Astrocyte (in vitro differentiated cells and primary cell): ENCODE measurements at places on chromosomes 12 and 14.

GRCh38 chr14:72352012-72352411 is 419.8 kb downstream of the RGS6 start:
- DNase-seq, result no peak

GRCh38 chr12:121227294-121227693 is 17.4 kb downstream of the P2RX4 start:
- DNase-seq, result no peak

GRCh38 chr14:67400434-67400833 is 11.5 kb downstream of the PLEK2 start:
- DNase-seq, result no peak

GRCh38 chr14:86087377-86087776 is 557.4 kb downstream of the FLRT2 start:
- DNase-seq, result no peak

GRCh38 chr14:89654998-89655397 is 238.0 kb upstream of the FOXN3 start:
- DNase-seq, result peak; percentile 14

GRCh38 chr14:65228436-65228835 is 126.1 kb upstream of the MAX start:
- no peak for DNase-seq

GRCh38 chr12:52063981-52064649 is 5.7 kb upstream of the ATG101 start:
- DNase-seq, result peak; percentile 84

DNA sequence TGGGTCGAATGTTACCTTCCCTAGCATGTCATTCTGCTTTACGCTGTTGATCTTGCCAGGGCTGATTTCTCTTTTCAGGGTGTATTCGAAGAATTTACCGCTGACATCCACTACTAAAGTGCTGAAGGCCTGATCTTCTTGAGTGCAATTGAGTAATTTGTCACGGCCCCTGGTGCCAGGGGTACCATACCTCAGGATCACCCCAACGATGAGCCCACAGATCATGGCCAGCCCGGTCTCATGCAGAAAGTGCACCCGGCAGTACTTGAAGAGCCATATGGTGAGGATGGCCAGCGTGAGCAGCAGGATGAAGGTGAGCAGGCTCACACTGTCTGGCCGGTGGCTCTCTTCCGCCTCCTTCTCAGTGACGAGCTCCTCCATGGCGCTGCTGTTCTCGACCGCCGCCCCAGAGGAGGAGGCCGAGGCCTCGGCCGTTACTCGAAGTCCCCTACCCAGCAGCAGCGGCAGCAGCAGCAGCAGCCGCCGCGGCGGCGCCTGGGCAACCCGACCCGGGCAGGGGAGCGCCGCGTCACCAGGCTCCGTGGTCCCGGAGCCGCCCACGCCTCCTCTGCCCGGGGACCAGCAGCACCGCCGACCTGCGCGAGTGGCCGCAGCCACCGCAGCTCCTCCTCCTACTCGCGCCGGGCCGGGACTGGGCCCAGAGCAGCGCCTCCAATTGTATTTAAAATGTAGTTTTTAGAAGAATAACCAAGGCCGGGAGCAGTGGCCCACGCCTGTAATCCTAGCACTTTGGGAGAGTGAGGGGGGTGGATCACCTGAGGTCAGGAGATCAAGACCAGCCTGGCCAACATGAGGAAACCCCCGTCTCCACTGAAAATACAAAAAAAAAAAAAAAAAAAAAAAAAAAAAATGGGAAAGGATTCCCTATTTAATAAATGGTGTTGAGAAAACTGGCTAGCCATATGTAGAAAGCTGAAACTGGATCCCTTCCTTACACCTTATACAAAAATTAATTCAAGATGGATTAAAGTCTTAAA is 58.5 kb upstream of the TMPO start:
- peak; percentile 59 for DNase-seq

DNA sequence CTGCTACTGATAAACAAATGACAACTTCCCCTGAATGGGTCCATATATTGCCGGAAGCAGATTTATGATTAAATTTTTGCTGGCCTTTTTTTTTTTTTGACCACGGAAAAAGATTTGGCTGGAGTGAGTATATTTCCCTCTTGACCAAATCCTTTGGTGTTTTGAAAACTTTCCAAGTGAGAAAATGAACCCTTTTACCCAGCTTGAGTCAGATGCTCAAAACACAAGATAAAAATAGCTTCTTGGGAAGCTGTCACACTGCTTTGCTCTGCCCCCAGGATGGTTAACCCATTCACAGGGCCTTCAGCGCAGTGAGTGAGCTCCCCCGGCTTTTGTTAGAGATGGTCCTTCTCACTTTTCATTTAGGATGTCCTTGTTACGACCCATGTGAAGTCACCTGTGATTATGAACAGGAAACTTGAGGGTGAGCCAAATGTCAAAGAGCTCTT is 224.3 kb downstream of the PELI2 start:
- DNase-seq, result peak; percentile 80

- DNase-seq, result no peak
These were observed 18.0 kb upstream of the TCP11L2 start for GRCh38 chr12:106284358-106285105.

DNA sequence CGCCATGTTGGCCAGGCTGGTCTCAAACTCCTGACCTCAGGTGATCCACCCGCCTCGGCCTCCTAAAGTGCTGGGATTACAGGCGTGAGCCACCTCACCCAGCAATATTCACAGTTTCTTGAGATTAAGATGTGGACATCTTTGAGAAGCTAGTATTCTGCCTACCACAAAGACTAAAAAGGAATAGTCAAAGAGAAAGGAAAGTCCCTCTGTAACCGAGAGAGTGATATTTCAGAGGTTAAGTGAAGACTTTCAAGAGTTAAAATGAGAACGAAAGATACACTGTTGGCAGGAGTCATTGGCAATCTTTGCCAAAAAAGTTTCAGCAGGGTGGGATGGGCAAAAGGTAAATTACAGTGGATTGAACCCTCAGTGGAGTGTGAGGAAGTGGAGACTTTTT is 15.6 kb downstream of the DGKA start:
- DNase-seq, result no peak

GRCh38 chr12:110108309-110109036 is 15.7 kb upstream of the IFT81 start:
- DNase-seq, result no peak

- no peak for DNase-seq
These were observed 213.9 kb downstream of the SLC15A4 start for GRCh38 chr12:128609861-128610260.
